ENCODE measurements at places on chromosomes 13 and 19.
A peak's percentile ranks its signal among the peaks of the same experiment; 100 is the strongest.

DNA sequence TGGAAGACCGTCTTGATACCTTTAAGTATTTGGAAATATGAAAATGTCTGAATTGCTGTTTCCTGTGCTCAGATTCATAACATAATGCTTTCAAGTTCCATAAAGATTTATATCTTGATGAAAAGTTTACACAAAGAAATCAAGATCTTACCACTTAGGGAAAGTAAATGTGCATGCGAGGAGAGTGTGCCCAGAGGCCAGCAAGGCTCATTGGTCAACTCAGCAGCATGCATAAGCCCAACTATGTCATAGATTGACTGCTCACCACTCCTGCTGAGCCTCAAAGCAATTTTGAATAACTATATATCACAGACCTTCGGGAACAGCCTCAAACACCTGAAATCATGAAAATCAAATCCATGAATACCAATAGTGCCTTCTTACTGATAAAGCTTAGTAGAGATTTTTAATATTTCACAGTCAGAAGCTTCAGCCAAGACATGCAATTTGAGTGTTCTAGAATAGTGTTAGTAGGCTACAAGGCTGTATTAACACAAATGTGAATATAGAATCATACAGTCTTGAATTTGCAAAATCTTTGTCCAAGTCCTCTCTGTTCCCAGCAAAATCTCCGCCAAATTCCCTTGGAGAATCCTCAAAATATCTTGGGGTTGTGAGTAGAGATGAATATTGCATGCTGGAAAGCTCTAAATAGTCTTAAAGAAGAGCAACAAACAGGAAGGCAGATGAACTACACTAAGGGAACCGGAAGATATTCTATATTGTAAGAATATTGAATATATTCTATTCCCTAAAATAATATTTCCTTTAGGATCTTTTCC, 124.1 kb downstream of the DCLK1 start:
- DNase-seq = no peak

DNA sequence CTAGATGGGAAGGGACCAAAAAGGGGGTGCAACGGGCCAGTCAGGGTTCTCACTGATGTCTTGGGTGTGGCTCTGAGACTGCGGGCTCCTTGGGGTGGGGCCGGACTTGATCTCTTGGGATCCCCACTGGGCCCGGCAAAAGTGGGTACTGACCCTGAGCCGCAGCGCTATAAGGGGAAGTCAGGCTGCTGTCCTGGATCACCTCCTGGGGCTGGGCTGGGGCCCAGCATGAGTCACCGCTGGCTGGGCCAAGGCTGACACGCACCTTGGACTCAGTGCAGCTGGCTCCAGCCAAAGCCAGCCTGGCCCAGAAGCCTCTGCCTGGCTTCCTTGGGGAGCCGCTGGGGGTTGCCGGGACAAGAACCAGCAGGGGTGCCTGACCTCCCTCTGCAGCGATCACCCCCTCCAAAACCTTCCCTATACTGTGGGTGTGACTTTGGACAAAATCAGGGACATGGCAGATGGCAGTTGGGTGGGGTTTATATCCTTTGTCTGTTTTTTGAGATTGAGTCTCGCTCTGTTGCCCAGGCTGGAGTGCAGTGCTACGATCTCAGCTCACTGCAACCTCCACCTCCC, 617 bp upstream of the IQCN start:
- DNase-seq = peak; percentile 85

- DNase-seq = peak; percentile 14
Observed at GRCh38 chr19:5706876-5707573, 12.9 kb downstream of the LONP1 start.

GRCh38 chr13:26919311-26919710, 158.7 kb upstream of the GPR12 start:
- DNase-seq = no peak

- DNase-seq = no peak
Observed at GRCh38 chr13:98853771-98854221, 101.3 kb upstream of the SLC15A1 start.

GRCh38 chr19:52922841-52923777, at the start of gene ZNF888:
ZNF888 (minus strand) TSS chr19:52923428; CDS start chr19:52917873, 5,555 bp downstream.
- DNase-seq = peak; percentile 47

- no peak for DNase-seq
Observed at GRCh38 chr13:19664481-19665230, 31.2 kb downstream of the MPHOSPH8 start.

- no peak for DNase-seq
Observed at GRCh38 chr19:38464421-38465082, 31.1 kb downstream of the RYR1 start.

GRCh38 chr19:39506944-39507714, 7.8 kb upstream of the SELENOV start:
- no peak for DNase-seq

GRCh38 chr19:43406297-43406696, 8.4 kb upstream of the TEX101 start:
- no peak for DNase-seq

DNA sequence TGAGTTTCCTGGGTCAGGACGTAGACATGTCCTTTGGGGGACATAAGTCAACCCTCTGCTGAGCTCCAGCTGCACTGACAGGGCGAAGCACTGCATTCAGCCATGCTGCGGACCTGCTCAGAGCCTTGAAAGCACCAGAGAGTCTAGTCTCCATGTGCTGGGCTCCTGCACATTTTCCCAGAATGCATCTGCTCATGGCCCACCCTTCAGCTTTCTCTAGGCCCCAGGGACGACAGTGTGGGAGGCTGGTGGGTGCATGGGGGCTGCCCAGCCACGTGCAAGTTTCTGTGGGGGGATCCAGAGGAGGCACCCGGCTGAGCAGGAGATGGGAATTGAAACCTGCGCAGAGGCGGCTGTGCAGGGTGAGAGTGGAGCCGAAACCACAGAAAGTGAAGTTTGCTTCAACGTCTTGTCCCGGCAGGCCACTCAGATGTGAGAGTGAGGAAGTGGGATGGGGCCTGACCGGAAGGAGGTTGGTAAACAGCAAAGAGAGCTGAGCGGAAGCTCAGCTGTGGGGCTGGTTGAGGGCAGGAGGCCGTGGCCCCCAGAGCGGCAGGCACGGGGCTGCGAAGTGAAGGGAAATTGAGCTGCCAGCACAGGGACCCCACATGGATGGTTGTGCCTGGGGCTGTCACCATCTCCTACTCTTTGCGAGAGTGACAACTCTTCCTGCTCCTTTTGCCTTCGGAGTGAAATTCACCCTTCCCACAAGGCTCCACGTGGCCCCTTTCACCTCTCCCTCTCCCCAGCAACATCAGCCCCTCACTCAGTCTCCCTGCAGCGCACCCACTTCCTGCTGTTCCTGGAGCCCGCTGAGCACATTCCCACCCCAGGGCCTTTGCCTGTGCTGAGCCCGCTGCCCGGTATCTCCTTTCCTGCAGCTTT, 11.8 kb downstream of the PGLS start:
- no peak for DNase-seq

DNA sequence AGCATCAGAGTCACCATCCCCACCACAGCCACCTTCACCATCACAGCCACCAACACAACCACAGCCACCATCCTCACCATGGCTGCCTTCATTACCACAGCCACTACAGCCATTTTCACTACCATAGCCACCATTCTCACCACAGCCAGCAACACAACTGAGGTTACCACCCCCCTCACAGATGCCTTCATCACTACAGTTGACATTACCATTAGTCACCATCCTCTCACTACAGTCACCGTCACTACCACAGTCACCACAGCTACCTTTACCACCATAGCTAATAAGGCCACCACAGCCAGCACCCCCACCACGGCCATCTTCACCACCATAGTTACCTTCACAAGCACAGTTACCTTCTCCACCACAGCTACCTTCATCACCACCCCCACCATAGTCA, 269.6 kb downstream of the DNAJC15 start:
- no peak for DNase-seq

- DNase-seq = no peak
Observed at GRCh38 chr13:37608750-37609339, 10.3 kb upstream of the POSTN start.

DNA sequence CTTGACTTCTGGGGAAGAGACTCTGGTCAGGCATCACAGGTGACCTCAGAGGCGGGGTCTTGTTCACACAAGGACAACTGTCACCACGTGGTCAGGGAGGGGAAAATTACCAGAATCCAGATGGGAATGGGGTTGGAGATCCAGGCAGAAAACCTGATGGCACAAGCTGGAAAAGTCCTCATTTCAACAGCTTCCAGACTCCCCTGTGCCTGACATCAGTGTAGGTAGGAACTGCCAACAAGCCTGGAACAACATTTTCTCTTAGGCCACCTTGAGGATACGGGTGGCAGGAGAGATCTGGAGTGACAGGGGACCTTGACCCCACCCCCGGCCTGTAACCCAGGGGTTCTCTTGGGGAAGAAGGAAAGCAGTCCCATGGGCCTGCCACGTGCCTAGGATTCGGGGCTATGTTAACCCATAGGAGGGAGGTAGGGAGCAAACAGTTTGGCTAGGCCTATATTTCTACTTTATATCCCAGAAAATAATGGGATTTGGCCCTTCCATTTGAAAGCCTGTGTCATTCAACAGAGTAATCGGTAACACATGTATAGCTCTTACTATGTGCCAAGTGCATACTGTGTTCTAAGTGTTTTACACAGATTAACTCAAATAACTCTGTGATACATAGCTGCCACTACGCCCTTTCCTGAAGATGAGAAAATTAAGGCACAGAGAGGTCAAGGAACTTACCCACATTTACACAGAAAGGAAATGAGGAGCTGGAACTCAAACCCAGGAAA, 44.9 kb upstream of the C13orf42 start:
- no peak for DNase-seq

DNA sequence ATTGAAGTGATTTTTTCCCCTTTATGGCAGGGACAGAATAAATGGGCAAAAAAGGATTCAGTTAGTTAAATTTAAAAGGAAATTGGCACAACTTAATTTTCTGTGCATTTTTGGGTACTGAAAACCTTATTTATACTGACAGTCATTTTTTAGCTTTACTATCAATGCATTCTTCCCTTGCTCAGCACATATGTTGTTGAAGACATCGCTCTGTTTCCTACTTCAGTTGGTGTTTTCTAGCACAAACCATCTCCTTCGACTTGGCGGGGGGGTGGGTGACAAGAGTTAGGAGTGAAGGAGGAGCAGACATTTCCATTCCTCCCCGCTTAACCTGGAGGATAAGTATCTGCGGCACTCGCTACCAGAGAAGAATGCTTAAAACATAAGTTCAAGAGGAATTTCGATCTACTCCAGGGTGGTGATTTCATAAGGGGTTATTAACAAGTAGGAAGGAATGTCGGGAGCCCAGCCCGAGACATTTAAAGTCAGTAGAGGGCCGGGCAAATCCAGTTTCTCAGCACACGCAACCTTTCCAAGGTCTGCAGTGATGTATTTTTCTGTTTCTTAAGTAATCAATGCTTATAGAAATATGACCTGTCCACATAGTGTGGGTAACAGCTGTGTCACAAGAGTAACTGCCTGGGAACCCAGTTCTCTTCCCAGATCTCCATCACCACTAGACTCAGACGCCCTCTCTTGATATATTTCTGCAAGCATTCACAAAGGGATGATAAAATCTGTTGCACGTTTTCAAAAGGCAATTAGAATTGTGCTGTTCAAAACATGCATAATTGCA, 525.8 kb downstream of the MYO16 start:
- DNase-seq = no peak

DNA sequence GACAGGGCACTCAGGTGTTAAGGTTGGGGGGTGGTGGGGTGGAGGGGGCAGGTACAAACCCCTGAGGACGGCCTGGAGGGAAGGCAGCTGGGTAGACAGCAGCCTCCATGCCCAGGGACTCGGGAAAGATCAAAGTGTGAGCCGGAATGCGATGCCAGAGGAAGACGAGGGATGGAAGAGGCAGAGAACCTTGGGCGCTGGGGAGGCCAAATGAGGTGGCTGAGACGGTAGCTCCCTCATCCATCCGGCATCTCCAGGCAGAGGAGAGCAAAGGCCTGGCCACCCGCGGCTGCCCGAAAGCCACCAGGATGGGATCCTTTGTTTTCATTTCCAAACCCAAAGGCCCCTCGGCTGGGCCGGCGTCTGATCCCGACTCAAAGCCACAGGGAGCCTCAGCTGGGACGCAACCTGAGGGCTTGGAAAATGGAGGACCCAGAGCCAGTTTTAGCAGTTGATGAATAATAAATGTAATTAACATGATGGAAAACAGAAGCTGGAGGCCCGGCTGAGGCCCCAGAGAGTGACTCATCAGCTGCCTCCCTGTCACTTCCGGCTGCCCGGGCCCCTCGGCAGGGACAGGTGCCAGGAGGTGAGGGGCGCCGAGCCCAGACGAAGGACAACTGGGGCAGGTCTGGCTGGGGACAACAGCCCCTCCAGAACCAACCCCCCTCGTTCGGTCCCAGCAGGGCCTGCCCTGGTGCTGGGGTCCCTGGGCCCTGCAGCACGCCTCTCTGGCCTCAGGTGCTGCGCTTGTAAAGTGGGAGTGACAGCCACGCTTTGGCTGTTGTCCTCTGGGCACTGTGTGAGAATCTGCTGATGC, 61.6 kb downstream of the CEBPG start:
- DNase-seq = no peak

GRCh38 chr19:23996549-23996948, 81.9 kb downstream of the ZNF726 start:
- no peak for DNase-seq

DNA sequence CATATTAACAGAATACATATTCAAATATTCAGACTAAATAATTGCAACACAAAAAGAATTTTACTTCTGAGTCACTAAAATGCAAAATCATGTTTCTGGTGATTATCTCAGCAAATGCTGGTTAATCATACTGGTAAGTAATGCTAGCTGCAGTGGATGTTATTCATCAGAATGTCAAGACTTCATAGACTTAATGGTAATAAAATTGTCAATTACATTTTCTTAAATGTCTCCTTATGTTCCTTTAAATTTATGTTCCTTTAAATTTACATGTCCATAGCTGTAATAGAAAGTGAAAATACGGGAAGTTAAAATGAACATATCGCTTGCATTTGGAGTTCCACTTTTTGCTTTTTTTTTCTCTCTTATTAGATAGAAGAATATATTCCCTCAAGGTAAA, 853.0 kb downstream of the SLITRK6 start:
- DNase-seq = no peak

GRCh38 chr19:2575734-2576481, 100.0 kb downstream of the GADD45B start:
- no peak for DNase-seq

DNA sequence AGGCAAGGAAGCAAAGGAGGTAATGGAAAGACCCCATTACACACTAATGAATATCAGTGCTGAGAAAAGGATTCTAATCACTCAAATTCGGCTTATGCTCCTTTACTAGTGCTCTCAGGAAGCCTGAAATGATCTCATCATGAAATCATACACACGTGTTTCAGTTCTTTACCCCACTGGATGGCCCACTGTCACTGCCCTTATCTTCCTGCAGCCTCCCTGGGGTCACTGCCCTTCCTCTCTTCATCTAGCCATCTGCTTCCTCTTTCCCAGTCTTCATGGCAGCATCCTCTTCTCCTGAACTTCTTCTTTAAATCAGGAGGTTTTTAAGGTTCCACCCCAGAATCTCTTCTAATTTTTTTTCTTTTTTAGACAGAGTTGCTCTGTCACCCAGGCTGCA, 27.9 kb upstream of the EEF1AKMT1 start:
- DNase-seq = no peak

DNA sequence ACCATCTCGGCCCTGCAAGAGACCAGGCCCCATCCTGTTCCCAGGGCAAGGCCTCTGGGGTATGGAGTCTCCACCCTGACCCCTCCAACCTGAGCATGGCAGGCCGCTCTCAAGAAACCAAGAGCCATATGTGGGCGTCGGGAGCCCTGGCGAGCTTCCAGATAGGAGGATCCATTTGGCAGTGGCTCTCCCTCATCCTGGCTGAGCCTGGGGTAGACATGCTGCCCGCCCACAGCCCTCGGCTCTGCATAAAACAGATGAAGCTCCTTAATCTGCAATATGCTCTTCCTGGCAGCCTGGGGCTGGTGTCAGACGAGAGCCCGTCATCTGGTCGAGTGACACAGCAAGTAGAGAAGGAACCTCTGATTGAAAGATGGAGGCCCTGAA, 6.1 kb downstream of the ATP13A1 start:
- peak; percentile 7 for DNase-seq
